NCI-H187 treated with DMSO at 0.1 percent for 48 hours (cell line): ENCODE measurements at places on chromosomes 2 and 18.

GRCh38 chr2:131027566-131028528 lies 65.4 kb downstream of the FAM168B start:
- no peak for DNase-seq

DNA sequence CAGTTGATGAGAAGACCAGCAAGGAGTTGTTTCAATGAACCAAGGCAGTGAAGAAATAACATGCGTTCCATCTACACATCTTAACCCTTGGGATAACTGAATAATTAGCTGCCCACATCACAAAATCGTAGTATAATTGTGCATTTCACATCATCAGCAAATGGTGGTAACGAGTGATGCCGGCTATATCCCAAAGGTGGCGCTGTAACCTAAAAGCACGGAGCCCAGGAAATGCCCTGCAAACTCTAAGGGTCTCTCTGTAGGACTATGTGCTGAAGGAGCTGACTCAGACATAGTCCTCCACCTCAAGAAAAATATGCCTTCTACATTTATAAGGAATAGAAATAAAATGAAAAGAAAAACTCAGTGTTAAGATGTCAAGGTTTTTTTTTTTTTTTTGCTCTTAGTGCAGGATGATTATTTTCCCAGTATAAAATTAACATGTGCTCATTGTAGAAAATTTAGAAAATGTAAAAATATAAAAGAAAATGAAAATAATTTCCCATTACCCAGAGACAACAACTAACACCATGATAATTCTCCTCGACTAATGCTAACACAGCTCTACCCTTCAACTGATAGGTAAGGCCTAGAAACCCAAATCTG lies 23.1 kb upstream of the DSG3 start:
- no peak for DNase-seq

GRCh38 chr2:222931659-222932058 lies 70.8 kb downstream of the ACSL3 start:
- DNase-seq = no peak

DNA sequence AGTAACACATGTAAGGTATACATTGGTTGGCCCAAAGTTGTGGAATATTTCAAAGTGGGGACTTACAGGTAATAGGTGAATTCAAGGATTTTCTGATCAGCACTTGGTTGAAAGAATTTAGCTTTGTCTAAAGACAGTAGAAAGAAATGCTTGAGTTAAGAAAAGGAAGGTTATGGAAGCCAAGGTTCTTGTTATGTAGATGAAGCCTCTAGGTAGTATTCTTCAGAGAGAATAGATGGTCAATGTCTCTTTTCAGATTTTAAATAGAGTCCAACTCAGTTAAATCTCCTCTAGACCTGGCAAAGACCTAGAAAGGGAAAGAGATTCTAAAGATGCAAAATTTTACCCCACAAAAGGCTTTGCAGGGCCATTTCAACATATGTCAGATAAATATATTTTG lies 157.4 kb downstream of the ANKRD30B start:
- DNase-seq = no peak

DNA sequence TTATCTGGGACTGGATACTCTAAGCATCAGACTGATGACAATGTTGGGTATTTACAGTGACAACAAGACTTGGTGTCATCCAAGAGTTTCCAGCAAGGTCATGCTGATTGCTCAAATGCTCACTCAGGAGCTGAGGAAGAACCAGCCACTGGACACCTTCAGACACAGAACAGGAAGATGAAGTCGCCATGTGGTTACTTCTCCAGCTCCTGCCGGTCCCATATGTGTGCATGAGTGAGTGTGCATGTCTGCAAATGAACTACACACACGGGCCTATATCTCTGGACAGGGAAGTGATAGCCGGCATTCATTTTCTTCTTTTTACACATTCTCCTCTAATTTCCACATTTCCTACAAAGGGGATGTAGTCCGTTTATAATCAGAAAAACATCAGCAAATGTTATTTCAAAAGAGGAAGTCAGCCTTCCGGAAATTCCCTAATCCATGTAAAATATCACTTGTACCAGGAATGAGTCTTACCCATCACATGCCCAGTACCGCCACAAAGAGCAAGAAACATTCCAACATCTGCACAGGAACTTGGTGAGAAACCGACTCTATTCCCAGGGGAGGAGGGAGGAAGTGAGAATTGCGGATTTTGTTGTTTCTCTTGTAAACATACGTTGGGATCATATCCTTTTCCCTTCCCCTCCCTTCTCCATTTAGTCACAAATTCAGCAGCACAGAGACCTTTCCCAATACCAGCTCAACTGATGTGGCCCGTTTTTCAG lies 10.8 kb downstream of the RFX8 start:
- no peak for DNase-seq

GRCh38 chr2:200585730-200586643 lies at the start of gene AOX1:
AOX1 (plus strand) TSS chr2:200586014; CDS start chr2:200586109, 95 bp downstream.
- no peak for DNase-seq

DNA sequence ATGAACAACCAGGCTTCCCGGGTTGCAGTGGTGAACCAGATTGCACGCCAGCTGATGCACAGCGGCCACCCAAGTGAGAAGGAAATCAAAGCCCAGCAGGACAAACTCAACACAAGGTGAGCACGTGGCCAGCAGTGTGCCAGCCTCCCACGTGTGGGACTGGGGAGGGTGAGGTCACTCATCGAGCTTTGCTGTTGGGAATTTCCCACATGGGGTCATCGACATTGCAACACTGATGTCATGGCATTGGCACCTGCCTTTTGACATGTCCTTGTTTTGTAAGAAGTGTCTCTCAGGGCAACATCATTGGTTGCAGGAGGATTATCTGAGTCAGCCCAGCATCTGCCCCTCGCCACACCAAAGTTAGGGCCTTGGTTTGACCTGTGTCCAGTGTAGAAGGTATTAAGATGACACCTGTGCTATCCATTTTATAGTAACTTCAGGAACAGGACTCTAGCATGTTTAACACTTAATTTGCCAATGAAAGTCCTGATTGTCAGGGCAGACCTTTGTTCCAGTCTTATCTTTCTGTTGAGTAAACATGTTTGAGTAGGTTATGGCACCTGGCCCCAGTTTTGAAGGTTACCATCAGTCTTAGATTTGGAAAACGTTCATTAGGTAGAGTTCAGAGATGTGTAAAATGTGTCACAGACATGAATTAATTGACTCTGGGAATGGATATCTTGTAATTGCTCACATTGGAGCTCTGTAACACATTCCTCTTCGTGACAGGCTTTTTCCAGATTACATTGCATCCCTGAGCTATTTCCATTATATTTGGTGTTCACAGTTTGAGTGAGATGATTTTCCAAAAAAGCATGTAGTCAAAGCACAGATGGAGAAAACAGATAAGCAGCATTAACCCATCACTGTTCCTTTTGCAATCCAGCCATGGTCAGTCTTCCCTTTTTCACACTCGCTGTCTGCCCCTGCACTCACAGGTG lies 93.3 kb upstream of the EML6 start:
- no peak for DNase-seq

- DNase-seq = no peak
Measured at GRCh38 chr2:10360850-10361588, 58.3 kb downstream of the HPCAL1 start.

- no peak for DNase-seq
Measured at GRCh38 chr2:51888120-51888519, 856.2 kb upstream of the NRXN1 start.

DNA sequence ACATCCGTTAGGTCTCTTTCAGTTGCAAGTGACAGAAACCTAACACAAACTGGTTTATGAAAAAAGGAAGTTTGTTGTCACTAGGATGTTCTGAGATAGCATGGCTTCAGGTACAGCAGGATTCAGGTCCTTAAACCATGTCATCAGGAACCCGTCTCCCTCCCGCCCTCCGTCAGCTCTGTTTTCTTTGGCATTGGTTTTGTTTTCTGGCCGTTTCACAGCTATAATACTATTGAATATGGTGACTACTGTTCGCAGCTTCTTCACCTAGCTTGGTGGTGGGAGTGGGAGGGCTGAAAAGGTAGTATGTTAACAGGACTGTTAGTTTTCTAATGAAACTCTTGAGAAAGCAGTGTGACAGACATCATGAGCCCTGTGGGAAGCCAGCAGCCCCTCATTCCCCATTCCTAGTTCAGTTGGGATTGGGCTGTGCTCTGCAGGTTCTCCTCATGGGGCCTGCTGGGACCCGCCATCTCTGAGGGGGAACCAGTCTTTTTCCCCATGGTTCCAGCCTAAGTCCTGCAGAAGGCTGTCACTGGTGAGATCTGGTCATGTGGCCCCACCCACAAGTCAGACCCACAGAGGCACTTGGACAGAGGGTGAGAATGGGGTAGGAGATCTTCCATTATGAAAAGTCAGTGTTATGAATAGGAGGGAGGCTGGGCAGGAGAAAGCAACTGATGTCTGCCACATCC lies 12.1 kb downstream of the PTMA start:
- DNase-seq = no peak

- no peak for DNase-seq
Measured at GRCh38 chr2:215028231-215028630, 110.2 kb downstream of the ABCA12 start.

DNA sequence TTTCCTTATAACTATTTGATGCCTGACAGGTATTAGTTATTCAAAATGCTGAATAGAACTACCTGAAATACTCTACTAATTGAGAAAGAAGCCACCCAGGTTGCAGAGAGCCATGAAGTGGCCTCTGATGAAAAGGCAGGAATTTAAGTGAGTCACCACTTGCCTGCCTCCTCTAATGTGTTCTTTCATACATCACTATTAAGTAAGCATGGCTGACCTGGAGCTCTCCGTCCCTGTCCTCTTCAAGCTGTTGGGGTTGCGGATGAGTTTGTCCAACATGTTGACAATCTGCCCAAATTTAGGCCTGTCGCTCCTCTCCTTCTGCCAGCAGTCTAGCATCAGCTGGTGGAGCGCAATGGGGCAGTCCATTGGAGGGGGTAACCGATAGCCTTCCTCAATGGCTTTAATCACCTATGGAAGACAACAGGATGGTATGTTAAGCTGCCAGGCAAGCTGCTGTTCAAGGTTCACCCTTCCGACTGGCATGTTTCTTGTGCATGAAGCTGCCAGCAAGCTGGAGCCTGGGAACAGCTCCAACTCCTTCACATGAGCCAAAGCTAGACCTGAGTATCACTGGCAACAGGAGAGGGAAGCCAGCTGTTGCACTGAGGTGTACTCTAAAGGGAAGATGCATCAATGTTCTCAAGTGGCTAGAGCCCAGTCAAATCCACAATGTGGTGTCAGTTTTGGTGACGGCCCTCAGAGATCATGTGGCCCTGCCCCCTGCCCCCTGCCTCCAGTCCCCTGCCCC lies 142.2 kb downstream of the EPHA4 start:
- no peak for DNase-seq

DNA sequence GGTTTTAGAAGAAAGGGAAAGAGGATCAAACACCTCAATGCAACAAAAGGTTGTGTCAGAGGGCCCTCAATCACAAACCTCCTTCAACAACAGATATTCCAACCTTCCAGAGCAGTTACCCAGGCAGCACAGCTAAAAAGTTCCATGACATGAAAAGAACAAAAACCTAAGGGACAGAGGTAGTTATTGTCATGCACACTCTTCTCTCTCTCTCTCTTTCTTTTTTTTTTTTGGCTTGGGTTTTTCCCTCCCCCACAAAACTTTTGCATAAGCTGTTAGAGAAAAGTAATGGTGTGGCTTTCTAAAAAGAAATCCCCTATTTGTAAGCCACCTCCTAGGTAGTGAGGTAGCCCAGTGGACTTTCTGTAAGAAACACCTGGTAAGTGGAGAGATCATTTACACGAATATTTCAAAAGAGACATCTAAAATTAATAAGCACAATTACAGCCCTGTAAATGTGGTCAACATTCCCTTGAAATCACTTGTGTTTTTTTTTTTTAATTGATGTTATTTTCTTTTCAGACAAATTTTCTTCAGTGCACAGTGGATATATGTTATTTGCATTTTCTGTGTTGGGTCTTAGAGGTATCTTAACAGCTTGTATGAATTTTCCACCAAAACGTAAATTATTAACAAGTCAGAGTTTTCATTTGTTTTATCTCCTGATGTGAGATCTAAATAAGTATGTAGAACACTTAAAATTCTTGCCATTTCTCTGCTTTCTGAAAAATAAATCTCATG lies 48.4 kb downstream of the ZEB2 start:
- no peak for DNase-seq

- DNase-seq = no peak
Measured at GRCh38 chr2:179936654-179937053, 70.4 kb downstream of the CWC22 start.

GRCh38 chr18:57846258-57846657 lies 43.1 kb upstream of the ATP8B1 start:
- no peak for DNase-seq

DNA sequence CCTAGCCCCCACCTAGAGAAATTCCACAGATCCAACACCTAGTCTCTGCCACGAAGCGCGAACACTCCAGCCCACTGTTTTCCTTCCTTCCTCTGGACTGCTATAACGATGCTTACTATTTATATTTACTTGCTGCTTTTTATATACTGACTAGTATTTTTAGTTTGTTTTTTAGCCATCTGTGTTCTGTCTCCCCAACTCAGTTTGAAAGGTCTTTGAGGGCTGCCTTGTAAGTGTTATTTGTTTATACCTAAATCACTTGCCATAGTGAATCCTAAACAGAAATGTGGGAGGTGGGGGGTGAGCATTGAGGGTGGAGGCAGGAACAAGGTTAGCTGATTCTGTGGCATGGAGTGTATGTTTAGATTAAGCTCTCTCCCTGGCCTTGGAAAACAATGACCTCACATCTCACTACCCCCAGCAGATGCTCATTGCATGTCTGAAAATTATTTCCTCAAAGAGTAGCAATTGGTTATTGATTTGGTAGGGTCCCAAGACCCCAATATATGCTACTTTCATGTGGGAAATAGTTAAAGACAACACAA lies 1.1 kb upstream of the NCKAP5 start:
- no peak for DNase-seq

- DNase-seq = no peak
Measured at GRCh38 chr2:32965523-32966171, 18.9 kb downstream of the LTBP1 start.

DNA sequence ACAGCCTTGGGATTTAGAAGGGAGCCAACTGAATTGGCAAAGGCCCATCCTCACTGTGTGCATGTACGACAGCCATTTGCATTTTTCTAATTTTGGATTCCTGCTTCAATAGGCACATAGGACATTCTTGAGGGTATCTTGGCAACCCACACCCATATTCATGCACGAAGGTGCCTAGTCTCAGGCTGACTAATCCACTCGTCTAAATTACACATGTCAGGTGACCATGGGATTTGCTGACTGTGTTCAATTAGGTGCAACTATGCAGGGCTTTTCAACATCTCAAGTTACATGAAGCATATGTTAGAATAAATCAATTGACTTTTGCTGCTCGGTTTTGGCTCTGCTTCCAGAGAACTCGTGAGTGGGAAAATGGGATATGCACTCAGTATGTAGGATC lies 249.7 kb downstream of the SP3 start:
- no peak for DNase-seq

- no peak for DNase-seq
Measured at GRCh38 chr18:7174344-7175095, 56.4 kb upstream of the LRRC30 start.

GRCh38 chr2:105239924-105240323 lies 1.6 kb upstream of the GPR45 start:
- no peak for DNase-seq

- DNase-seq = no peak
Measured at GRCh38 chr18:57909620-57910019, 106.5 kb upstream of the ATP8B1 start.

GRCh38 chr18:63138436-63139340 lies 180.9 kb downstream of the BCL2 start:
- no peak for DNase-seq

- no peak for DNase-seq
Measured at GRCh38 chr18:23281626-23282436, 146.5 kb downstream of the CABLES1 start.
